ENCODE measurements at places on chromosomes 4 and X. TPM values are rescaled to one million over a fixed set of nuclear protein-coding genes. Genes with fewer than 3 reads are reported as not detected.

DNA sequence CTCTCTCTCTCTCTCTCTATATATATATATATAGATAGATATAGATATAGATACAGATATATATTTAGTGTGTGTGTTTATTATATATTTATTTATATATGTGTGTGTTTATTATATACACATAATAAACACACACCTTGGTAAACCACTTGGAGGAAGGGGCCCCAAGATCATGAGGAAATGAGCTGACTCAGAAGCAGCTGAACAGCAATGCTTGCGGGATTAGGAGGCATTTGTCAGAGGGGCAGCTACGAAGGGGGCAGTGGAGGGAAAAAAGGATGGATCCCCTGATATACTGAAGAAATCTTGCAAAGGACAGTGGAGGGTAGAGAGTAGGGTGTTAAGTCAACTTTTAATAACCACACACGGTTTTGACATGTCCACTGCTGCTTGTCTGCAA, 120.0 kb upstream of the SORBS2 start:
- no peak for DNase-seq

- no peak for DNase-seq
Measured at GRCh38 chr4:37138019-37138653, 106.4 kb upstream of the NWD2 start.

DNA sequence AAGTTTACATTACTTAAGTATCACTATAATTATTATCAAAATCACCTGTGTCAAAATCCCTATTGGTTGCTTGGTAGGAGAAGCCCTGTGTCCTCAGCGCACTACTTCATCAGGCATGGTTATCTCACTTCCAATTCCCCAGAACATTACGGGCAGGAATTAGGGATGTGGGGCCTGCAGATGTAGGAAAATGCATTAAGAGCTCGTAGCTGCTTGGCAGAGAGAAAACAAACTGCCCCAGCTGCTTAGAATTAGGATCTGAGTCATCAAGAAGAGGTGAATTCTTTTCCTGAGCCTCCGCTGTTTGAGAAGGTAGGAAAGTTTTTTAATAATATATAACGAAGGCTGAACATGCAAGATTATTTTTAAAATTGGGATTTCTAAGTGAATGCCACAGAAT, 31.1 kb upstream of the CLNK start:
- no peak for DNase-seq

GRCh38 chrX:19840899-19841648, 46.3 kb downstream of the SH3KBP1 start:
- DNase-seq: no peak

- DNase-seq: no peak
Measured at GRCh38 chr4:107044170-107044569, 8.1 kb upstream of the DKK2 start.

DNA sequence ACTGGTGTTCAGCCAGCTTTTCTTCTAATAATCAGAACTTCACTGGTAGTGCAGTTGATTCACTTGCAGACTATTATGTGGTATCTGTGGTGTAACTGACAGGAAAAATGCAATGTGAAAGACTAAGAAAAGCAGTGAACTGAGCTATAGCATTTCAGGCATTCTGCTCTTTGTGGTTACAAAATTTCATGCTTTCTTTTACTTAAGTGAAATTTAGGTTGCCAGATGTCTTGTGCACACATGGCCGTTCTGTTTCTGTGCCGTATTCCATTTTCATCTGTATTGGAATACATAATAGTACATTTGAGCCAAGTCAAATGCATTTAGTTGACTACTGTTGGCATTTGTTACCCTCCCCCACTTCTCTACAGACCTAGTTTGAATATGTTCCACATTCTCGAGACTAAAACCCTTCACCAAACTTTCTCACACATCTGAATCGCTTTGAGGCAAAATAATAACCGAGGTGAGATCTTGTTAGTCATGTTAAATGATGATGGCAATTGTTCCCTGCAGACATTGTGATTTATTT, 8.2 kb downstream of the RTL3 start:
- no peak for DNase-seq

GRCh38 chr4:65923616-65924015, 253.3 kb upstream of the EPHA5 start:
- DNase-seq: no peak

DNA sequence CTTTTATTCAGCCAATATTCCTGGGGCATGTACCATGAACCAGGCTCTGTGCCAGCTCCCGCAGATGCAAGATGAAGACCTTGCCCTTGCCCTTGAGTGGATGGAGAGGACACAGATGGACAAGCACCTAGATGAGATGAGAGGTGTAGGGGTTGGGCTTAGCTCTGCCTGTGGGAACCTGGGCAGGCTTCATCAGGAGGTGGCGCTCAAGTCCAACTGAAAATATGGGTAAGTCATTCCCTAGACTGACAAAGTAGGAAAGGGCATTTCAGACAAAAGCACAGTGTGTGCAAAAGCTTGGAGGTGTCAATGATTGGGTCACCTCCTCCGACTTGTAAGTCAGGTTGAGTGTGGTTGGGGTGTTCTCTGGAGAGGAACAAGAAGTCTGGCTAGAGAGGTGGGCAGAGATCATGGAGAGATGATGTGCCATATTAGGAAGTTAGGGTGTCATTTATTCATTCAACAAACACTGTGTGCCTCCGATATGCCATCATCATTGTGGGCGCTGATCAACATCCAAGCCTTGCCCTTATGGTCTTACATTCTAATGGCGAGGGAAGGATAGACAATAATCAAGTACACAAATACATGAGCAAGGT, 64.6 kb downstream of the ANAPC4 start:
- DNase-seq: no peak

DNA sequence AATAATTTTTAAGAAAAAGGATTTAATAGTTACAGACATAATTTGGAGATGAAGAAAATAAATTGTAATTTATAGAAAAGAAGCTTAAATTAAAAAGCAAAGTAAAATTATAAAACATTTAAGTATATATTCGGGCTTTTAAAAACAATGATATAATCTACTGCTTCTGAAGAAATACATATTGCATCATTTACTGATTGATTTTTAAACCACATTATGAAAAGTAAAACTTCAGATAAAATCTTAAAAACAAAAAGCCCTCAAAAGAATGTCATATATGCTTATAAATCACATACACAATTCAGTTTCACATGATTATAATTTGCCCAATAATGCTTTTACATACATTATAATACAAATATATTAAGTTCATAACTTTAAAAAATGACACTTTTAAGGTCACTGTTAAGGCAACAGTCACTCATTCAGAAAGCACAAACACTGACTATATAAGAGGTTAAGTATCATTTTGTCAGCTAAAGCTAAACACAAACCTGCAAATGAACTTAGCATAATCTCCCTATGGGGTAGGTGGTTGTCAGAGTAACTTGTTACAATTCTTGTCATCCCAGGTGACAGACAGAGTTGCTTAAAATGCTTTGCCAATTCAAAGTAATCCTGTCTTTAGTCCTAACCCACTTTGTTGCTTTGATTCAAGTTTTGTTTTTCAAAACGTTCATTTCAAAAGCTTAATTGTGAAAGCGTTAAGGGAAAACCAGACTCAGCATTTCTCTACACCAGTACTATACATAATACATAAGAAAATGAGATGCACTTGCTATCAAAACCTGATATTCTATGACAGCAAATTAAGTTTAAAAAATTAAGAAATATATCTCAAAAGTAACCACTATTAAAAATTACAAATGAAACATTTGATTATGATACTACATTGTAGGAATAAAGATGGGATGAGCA, 90.6 kb upstream of the MAB21L2 start:
- no peak for DNase-seq

GRCh38 chr4:150525321-150525868, 56.6 kb upstream of the MAB21L2 start:
- DNase-seq: no peak

DNA sequence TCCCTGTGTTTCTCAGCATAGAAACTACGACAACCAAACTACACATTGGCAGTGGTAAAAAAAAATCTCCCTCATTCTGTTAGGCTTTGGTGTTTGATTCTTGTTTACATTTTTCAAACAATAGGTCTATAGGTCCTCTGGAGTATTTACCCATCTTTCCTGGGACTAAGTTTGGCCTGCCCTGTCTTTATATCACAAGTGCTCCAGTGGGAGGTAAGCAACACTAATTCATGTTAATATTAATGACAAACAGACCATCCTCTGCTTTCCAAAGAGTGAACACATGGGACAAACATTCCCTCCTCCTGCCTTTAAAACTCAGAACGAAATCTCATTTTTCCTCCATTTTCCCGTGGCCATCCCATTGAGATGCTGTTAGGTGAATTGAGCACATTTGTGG, 514.1 kb upstream of the INTU start:
- DNase-seq: no peak

GRCh38 chrX:18879144-18879543, 104.8 kb downstream of the PHKA2 start:
- no peak for DNase-seq

DNA sequence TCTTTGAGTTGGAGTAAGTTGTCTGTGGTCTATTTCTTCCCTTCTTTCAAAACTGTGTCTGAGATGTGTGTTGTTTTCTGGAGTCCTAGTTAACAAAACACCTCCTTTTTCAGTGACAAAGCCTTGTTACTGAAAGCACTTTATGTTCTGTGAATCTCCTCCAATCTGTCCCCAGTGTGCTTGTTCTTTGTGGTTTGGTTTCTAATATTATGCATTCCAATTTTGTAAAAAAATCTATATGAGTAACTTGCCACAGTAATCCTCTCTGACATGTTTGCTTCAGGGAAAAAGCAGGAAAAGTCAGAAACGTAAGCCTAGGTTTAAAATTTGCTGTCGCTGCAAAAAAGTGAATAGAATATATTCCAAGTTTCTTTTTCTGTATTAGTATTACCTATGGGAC, 12.4 kb downstream of the PRRG1 start:
- no peak for DNase-seq

GRCh38 chrX:69028761-69029120, 136.5 kb downstream of the PJA1 start:
- DNase-seq: no peak

- no peak for DNase-seq
Measured at GRCh38 chr4:120481756-120482155, 415.1 kb upstream of the MAD2L1 start.

GRCh38 chr4:109436504-109436903, 2.9 kb downstream of the SEC24B start:
- DNase-seq: no peak

GRCh38 chr4:159443975-159444374, 341.1 kb downstream of the RAPGEF2 start:
- DNase-seq: no peak

DNA sequence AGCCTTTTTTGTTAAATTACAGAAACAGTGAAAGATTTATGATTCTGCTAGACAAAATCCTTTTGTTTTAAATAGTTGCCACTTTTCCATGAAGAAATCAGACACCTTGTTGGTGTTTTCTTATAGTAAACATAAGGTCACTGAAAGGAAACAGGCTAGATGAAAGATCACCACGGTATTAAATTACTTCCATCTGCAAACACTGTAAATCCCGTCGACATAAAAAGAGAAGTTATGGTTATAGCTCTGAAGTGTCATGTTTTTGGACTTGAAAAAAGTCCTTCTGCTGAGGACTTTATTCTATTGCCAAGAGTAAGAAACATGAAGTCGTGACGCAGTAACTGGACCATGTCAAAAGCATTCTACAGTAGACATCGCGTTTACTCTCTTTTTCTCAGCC, 567.6 kb upstream of the SLIT2 start:
- DNase-seq: no peak

Gene WAS
- total RNA-seq: 9.1 TPM

Gene HSFX4
- not detected for total RNA-seq

Gene TASL
- 0.54 TPM for total RNA-seq

Gene SSX5
- not detected for total RNA-seq

Gene DUSP9
- total RNA-seq: not detected

Gene THAP9
- total RNA-seq: 3.9 TPM

Gene ARL13A
- total RNA-seq: not detected

Gene HSPA4L
- total RNA-seq: 5.8 TPM

Gene DCAF4L1
- not detected for total RNA-seq
